Hematopoietic multipotent progenitor cell treated with erythropoietin and hydrocortisone succinate and interleukin-3 and kit ligand, for 8 days (in vitro differentiated cells): ENCODE measurements at places on chromosomes 2 and 18.

- no peak for DNase-seq
Measured at GRCh38 chr18:68728081-68728700, 13.3 kb upstream of the TMX3 start.

DNA sequence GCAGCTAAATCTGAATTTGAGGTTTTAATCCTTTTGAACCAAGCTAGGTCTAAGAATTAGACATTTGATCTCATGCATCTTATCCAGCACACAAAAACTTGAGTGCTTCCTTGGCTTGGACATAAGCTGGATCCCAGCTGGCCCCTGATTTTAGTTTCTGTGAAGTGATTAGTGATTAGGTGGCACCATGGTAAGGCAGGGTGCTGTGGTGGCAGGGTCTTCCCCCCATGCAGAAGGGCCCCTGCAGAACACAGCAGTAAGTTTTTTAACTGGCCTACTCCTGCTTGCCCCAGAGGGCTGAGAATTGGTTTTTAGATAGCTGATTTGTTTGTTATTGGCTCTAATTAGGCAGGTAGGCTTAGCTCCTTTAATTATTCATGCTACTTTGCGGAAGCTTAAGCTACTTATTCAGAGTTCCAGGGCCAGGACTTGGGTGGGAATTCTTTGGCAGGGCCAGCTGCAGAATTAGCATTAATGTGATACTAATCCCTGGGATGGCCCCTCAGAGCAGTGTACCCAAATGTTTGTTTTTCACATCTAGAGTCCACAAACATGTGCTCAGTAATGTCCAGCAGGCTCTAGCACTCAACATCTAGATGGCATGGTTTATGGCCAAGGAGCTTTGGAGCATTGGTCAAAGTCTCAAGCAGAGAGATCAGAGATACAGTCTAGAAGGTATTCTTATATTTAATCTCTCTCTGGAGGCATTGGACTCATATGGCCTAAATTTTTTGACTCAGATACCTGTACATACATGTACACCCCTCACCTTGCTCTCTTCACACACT, 99.6 kb downstream of the FMNL2 start:
- no peak for DNase-seq

DNA sequence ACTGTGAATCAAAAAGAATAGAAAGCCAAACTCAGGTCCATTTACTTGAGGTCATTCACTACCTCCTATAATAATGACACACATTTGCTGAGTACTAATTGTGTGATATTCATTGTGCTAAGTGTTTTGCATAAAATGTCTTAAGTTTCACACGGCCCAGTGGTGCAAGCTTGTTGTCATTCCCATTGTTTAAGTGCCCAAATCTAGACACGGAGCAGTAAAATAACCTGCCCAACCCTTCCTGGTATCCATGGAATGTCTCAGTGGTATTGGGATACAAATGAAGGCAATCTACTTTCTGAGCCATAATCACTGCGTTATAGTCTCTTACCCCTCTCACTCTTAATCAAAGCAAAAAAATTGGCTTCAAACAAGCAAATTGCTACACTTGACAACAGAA, 233.3 kb downstream of the NCKAP5 start:
- DNase-seq: no peak

DNA sequence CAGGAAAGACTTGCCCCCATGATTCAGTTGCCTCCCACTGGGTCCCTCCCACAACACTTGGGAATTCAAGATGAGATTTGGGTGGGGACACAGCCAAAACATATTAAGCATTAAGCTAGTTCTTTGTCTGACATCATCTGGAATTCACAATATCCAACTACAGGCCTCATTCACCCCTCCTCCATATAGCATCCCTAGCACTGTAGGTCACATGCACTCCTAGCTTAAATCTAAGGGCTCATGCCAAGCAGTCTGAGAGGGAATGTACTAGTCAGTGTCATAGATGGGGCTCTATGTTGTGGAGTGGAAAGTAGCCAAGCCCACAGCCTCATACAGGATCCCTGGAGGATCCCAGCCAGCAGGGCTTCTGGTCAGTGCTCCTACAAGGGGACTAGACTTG, 92.1 kb downstream of the IRS1 start:
- DNase-seq: no peak

- DNase-seq: no peak
Measured at GRCh38 chr2:102283996-102284395, 27.4 kb upstream of the IL1RL1 start.

- DNase-seq: peak; percentile 12
Measured at GRCh38 chr2:121137571-121137970, 147.4 kb downstream of the TFCP2L1 start.

DNA sequence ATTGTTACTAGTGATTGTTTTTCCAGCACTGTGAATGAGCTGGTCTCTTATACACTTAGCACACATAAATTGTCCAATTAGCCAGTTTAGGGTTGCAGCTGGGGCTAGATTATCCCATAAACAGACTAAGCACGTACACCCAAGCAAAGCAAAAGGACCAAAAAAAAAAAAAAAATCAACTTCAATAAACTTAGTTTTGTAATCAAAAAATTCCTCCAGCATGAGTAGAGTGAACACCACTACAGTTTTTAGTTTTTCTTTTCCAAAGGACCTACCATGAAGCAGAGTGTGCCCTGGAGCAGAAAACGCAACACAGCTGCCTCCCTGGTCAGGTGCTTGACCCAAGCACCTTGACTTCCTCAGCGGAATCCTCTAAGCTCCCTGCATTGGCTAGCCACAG, 249.4 kb upstream of the SLC14A2 start:
- DNase-seq: no peak

DNA sequence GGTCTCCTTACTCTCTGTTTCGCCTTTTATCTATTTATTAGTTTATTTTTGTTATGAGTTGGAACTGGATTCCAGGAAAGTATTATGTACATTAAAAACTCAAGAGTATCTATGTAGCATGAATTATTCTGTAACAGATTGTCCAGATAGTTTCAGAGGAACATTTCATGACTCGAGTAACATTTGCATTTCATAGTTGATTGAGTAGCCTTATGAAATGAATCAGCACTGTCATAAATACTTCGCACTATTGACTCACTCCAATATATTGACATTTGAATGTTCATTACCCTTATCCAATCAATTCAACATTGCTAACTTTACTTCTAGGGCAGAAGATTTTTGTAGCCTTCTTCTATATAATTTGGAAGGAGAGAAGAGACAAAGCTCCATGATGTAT, 11.3 kb upstream of the VRK2 start:
- no peak for DNase-seq

DNA sequence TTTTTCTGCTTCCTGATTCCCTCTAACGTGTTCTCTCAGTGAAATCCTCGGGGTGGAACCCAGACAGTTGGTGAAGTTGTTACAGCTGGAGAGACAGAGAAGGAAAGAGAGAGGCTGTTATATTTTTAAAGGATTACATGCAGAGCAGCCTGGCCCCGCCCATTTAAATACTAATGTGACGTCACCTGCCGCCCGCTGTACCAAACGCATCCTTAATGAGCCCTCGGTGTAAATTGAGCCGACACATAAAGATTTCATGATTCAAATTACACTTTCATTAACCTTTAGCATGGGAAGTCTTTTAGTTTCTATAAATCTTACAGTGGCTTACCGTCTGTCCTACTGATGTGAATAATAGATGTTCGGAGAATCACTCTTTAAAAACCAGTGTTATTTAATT, 164.0 kb upstream of the SIX3 start:
- DNase-seq: no peak

DNA sequence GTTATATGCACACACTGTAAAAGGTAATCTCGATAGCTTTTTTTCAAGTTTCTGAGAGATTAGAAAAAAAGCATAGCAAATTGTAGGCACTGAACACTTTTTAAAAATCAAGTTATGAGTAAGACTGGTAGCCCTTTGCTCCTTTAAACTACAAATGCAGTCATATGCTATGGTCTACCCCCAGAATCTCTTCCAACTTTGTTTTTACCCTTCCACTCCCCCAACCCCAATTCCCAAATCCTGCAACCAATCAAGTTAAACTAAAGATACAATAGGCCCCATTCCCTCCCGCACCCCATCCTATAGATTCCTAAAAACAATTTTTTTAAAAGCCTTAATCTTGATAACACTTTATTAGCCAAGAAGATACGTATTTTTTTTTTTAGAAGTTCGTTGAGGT, 752 bp upstream of the BAZ2B start:
- DNase-seq: no peak

DNA sequence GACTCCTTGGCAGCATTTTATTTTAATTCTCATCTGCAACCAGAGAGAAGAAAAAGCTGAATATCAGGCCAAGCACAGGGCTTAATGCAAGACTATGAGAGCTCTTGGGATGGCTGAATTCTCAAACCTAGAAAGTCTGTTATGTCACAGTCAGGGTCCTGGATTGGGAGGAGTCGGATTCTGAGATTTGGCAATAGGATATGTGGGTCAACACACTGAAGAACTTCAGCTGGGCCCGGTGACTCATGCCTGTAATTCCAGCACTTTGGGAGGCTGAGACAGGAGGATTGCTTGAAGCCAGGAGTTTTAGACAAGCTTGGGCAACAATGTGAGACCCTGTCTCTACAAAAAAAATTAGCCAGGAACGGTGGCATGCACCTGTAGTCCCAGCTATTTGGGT, 102.4 kb downstream of the COL3A1 start:
- no peak for DNase-seq

DNA sequence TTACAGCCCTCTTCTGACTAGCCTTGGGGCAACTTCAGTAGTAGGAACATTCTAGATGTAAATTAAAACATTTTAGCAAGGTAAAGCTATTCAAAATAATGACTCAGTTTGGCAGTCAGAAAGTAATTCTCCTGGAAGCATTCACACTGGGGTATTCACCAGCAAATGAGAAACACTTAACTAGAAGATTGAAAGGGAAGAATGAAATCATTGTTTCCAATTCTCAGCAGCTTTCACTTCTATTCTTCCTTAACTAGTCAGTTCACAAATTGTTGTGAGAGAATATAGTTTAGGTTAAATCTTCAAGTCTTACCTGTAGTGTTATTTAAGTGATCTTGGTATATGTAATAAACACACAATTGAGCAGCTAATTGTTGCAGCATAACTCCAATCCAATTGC, 1135.6 kb upstream of the FAM98A start:
- DNase-seq: no peak

DNA sequence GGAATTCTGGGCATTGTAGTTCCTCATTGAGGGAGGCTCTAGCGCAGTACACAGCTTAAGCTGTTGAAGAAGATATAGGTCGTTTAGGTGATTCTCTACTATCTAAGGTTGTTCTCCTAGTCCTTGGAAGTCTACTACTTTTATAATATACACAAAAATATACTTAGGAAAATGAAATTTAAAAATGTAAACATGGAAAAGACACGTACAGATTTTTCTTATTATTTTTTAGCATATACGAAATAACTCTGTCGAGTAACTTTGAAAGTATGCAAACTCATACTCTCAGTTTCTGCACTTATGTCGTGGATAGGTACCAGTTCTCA, 272 bp upstream of the FASTKD1 start:
- no peak for DNase-seq

DNA sequence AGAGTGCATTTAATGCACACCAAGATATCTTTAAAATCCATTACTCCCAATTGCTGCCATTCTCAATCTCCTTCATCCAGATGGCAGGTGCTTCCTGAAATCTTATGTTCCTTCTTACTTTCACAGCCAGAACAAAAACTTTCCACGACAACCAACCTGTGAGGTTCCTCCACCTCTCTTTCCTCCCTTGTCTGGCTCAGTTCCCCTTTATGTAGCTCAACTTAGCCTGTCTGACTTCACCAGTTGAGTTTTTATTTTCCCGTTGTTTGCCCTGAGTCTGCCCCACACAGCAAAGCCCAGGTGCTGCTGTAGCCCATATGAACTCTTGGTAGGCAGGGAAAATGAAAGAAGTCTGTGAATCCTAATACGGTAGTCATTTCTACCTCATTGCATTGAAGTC, 112.5 kb downstream of the MREG start:
- DNase-seq: no peak

GRCh38 chr18:902229-902628, 2.4 kb upstream of the ADCYAP1 start:
- DNase-seq: no peak

DNA sequence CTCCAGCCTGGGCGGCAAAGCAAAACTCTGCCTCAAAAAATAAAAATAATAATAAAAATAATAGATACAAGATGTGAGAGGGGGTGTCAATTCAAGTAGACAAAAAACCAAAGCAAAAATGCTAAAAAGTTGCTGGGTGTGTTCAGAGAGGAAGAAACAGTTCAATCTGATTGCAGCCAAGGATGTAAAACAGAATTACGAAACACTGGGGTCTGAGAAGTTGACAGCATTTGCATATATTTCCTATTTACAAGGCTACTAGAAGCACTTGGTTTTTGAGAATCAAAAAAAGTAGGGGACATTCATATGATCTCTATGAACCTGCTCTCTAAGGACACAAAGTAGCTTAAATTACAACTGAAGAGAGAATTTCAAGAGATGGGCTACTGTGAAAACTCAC, 7.6 kb downstream of the TRIP12 start:
- no peak for DNase-seq

- no peak for DNase-seq
Measured at GRCh38 chr2:1055014-1055595, 104.5 kb downstream of the SNTG2 start.

DNA sequence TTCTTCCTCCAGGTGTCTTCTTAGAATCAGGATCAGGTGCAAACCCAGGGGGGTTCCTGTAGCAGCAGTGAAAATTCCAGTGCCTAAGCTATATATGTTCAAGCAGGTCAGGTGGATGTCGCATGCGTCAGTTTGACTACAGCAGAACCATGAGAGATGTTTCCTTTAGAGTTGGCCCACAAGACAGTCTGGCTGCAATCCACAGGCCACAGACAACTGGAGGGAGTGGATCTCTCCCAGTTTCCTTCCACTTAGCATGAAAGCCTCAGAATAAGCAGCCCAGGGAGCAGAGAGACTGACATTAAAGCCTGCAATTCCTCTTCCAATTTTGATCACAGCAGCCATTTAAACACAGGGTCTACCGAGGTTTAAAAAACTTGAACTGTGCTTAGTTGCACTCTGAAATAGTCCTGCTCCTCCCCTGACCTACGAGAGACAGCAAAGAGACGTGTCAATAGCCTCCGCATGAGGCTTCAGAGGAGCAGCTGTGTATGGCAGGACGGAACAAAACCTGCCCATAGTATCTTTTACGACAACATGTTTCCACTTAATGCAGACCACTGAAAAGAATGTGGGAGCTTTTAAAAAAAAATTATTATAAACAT, 988 bp upstream of the KCNE4 start:
- no peak for DNase-seq
